ENCODE measurements at places on chromosomes 7 and 10.

DNA sequence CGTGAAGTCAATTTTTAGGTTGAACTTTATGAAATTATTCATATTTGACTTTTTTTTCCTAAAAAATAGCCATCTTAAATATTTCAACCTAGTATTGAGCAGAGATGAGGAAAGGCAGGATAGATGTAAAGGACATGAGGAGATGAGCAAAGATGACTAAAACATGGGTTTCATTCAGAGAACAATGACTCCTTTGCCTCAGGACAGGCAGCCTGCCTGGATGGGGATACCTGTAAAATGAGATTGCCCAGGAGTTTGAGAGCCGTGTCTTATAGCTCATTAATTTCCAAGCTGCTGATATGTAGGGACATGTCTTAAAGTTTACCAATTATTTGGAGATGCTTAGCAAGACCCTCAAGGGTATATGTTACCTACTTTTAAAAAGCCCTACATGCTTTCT lies 243.8 kb upstream of the MDFIC start:
- no peak for DNase-seq

DNA sequence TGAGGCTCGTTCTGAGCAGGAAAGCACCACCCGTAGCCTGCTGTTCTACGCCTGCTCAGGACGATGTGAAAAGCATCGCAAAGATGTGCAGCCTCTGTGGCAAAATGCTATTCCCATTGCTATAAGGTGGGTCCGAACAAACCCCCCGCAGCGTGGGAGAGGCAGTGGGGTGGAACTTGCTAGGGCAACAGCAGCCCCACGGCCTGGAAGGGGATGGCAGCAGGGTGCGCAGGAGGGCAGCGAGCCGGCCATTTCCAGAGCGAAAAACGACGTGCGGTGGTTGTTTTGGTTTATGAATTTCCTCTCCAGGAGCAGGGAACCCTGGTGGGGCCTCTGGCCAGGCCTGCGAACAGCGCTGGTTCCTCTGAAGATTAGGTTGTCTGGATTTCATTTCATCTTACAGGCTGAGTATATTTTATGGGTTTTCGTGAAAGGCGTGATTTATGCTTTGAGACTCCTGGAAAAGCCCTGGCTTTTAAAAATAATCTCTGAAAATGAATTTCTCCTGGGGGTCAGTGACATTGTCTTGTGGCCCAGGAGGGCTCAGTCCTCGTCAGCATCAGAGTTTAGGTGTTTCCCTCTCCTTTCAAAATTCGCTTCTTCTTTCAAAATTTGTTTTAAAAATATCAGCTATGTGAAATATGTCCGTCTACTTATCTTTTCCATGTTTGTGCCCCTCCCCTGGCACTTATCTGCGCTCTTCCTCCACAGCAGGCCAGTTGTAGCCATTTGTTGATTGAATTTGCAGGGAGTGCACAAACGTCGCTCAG lies 42.3 kb upstream of the UBE3C start:
- DNase-seq: no peak

DNA sequence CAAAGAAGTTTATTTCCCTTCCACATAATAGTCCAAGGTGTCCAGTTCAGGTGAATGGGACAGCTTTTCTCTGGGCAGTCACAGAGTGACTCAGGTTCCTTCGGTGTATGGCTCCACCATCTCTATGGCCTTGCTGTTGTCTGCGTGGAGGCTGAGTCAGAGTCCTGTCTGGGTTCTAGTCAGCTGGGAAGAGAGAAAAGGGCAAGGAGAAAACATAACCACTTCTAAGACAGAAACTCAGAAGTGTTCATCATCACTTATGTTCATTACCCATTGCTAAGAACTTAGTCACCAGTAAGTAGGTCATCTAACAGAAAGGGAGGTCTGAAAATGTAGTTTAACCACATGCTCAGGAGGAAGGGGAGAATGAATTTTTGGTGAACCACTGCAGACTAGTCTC lies 32.4 kb upstream of the CCDC7 start:
- DNase-seq: peak; percentile 71

DNA sequence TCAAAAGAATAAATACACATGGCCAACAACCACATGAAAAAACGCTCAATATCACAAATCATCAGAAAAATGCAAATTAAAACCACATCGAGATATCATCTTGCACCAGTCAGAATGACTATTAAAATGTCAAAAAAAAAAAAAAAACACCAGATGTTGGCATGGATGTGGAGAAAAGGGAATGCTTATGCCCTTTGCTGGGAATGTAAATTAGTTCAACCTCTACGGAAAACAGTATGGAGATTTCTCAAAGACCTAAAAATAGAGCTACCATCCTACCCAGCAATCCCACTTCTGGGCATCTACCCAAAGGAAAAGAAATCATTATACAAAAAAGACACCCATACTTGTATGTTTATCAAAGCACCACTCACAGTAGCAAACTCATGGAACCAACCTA lies 45.0 kb upstream of the DIP2C start:
- DNase-seq: no peak

DNA sequence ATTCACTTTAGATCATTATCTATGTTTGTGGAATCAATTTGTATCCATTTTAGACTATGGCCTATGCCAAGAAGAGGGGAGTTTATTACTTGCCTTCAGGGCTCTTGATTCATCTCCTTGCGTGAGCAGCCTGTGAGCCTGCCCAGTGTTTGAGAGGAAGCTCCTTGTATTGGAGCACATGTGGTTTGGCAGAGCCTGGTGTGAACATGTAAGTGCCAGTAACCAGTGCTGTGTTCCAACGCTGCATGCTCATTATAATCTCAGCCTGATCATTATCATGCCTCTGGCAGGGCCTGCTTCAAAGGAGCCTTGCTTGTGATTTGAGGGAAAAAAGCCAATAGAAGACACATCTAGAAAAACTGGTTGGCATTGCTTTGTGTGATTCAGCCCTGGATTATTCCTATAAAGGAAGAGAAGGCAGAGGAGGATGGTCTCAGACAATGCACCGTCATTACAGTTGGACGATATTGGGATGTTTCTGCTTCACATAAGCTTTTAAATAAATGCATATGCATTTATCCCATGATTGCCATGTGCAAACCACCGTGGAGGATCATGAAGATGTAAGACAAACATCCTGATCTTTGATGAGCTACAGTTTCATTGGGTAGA lies 203.4 kb upstream of the AHR start:
- DNase-seq: no peak

GRCh38 chr10:100576282-100576635 lies 40.5 kb downstream of the HIF1AN start:
- no peak for DNase-seq

DNA sequence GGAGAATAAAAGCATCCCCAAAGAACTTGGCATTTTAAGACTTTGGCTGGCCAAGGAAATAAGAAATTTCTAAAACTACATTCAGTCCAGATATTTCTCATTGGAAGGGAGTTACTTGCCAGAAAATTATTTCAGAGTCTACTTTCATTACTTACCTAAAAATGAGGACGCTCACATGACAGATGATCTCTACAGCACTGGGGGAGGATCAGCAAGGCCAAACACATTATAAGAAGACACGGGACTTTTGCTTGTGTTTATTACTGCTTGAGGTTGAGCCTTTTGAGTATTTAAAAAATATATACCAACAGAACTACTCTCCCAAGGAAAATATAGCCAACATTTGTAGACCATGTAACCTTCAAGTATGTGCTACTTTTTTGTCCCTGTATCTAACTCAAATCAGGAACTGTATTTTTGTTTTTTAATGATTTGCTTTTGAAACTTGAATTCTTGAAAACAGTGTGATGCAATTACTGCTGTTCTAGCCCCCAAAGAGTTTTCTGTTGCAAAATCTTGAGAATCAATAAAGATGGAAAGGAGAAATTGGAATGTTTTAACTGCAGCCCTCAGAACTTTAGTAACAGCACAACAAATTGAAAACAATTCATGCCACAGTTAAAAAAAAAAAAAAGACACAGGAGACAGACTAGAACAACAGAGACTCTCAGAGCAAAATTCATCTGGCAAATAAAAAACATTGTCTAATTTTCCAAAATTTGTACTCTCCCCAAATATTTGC lies 128.1 kb downstream of the ZNF438 start:
- no peak for DNase-seq

DNA sequence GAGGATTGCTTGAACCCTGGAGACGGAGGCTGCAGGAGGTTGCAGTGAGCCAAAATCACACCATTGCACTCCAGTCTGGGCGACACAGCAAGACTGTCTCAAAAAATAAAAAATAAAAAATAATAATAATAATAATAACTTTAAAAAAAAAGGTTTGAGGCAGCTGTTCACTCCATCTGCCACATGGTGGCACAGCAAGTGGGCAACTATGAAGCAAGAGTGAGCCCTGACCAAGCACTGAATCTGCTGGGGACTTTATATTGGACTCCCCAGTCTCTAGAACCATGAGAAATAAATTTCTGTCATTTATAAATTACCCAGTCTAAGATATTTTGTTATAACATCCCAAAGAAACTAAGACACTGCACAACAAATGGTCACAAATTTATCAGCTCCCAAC lies 14.6 kb upstream of the BRI3 start:
- DNase-seq: no peak

GRCh38 chr7:25149836-25150235 lies 24.8 kb upstream of the CYCS start:
- no peak for DNase-seq

GRCh38 chr7:23000597-23001360 lies 13.2 kb downstream of the HYCC1 start:
- no peak for DNase-seq

- no peak for DNase-seq
Observed at GRCh38 chr10:117544004-117544701, 1.6 kb downstream of the EMX2 start.

Measured in stimulated activated CD4-positive, alpha-beta T cell treated with anti-CD3 and anti-CD28 coated beads, Interleukin-4, amount 100 ng/mL, for 24 hours (primary cell).